ENCODE measurements at places on chromosomes 2 and 18.

DNA sequence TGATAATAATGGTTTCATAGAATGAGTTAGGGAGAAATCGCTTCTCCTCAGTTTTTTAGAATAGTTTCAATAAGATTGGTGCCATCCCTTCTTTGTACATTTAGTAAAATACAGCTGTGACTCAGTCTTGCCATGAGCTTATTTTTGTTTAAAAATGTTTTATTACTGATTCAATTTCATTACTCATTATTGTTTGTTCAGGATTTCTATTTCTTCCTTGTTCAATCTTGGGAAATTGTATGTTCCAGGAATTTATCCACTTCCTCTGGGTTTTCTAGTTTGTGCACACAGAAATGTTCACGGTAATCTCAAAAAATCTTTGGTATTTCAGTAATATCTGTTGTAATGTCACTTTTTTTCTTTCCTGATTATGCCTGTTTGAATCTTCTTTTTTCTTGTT lies 371.5 kb upstream of the SETBP1 start:
- no peak for DNase-seq

- DNase-seq: no peak
Measured at GRCh38 chr2:55775828-55776227, 82.2 kb upstream of the PNPT1 start.

DNA sequence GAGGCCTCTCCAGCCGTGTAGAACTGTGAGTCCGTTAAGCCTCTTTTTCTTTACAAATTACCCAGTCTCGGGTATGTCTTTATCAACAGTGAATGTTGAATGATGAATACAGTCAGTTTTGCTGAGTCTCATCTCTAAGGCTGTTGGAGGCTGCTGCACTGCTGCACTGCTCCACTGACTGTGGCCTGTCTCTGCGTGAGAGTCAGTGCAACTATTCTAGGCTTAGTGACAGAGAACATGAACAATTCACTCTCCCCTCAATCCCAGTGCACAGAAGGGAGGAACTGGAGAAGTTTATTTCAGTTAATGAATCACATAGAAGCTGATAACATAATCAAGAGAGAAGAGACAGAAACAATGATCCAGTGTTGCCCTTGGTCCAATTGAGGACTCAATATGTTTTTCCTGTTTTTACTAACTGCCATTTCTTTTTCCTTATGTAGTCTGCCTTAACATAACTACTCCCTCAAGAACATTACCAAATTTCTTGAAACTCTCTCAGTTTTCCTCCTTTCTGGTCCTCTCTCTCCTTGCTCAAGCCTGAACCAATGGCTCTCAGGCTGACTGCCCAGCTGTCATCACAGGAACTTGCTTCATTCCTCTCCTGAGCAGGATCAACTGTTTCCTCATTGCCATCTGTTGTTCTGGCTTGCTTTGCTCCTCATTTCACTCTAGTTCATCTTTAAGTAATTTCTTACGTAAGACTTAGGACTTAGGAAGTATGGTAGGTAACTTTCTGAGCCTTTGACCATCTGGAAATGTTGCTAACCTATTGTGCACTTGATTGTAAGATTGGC lies 483.2 kb downstream of the METTL4 start:
- no peak for DNase-seq

- DNase-seq: no peak
Measured at GRCh38 chr2:196251132-196251531, 79.8 kb upstream of the STK17B start.

GRCh38 chr2:197782126-197782525 lies 3.0 kb downstream of the BOLL start:
- no peak for DNase-seq

DNA sequence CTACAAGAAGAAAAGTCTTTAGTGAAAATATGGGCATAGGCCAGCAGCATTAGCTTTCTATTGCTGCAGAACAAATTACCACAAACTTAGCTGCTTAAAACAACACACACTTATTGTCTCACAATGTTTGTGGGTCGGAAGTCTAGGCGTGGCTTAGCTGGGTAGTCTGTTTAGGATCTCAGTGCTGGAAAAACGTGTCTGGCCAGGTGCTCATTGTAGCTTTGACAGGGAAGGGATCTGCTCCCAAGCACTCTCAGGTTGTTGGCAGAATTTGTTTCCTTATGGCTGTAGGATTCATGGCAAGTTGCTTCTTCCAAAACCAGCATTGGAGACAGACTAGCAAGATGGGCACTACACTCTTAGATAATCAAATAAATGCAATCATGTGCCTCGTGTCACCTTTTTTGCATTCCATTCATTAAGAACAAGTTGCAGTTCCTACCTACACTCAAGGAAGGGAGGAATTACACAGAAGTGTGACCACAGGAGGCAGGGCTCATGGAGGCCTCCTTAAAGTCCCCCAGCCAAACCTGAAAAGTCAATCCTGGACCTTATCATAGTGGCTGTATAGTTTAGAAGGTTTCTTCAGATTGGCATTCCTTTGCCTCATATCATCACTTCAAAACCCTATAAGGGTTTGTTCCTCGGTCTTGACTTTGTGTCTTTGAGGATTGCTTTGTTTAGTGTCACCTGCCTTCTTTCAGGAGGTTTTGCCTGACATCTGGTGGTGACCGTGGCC lies 17.3 kb downstream of the MRPL30 start:
- no peak for DNase-seq

DNA sequence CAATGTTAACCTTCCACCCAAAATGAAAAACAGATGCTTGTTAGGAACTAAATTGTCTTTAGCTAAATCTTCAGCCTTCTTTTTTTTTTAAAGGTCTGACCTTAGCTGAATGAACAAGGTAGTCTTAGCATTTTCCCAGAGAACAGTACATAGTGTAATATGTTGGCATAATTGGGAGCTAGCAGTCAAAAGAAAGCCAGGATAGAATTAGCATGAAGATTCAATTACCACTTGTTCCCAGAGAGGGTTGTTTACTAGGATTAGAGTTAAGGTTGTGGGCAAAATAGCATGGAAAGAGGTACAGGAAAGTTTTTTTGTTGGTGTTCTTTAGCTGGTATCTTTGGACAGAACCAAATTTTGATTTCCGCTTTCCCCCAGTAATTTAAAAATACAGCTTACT lies 6.9 kb downstream of the CDH20 start:
- no peak for DNase-seq

DNA sequence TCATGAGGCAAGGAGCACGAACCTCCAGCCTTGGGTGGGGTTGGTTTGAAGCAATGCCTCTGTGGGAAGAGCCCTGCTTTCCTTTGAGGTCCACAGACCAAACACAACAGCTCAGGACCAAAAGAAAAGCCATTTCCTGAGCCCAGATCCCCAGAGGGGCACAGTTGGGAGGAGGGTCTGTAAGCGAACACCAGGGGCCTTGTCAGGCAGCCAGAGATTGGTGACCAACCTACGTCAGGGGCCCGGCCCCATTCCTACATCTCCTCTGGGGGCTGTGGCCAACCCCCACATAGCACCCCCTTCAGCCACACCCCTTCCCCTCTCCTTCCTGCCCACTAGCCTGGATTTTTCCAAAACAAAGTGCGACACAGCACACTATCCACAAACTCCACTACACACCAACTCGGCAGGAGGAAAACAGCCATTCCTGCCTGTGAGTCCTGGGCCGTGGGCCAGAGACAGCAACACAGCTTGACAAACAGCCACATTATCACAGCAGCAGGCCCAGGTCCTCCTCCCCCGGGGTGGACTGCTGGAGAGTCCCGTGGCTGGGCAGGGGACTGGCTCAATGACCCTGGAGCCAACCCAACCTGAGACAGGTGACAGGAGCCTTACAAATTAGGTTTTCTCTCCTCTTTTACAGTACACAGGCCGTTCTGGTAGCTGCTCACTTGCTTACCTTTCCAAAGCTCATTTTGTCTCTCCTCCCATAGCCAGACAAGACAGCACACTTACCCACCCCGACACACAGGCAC lies 98.8 kb downstream of the TNS1 start:
- peak; percentile 72 for DNase-seq

GRCh38 chr2:171939058-171939742 lies 16.9 kb downstream of the HAT1 start:
- no peak for DNase-seq

GRCh38 chr2:181218401-181218821 lies 238.0 kb downstream of the UBE2E3 start:
- no peak for DNase-seq

- DNase-seq: no peak
Measured at GRCh38 chr18:42544901-42545300, 570.6 kb downstream of the RIT2 start.

DNA sequence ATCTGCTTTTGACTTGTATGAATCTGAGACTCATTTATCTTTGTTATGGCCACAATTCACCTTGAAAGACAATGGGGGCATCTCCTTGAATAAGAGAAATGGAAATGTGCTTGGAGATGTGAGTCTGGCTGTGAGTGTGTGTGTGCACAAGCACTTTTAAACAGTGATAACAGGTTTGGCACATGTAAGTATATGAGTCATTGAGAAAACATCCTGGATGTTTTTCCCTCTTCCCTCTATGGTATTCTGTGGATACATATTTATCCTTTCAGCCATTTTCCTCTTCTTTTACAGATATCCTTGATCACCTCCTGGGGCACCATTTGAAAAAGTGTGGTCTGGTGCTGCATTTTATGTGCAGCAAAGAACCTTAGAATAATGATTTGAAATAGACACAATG lies 317.3 kb upstream of the THUMPD2 start:
- no peak for DNase-seq

- DNase-seq: no peak
Measured at GRCh38 chr2:40935349-40935748, 483.5 kb upstream of the SLC8A1 start.

- no peak for DNase-seq
Measured at GRCh38 chr2:144364944-144365738, 154.8 kb downstream of the ZEB2 start.

All from tibial nerve (tissue), 4 donors.